MCF 10A (cell line): ENCODE measurements at places on chromosomes 12 and 14. TPM values are rescaled to one million over a fixed set of nuclear protein-coding genes. Genes with fewer than 3 reads are reported as not detected.

DNA sequence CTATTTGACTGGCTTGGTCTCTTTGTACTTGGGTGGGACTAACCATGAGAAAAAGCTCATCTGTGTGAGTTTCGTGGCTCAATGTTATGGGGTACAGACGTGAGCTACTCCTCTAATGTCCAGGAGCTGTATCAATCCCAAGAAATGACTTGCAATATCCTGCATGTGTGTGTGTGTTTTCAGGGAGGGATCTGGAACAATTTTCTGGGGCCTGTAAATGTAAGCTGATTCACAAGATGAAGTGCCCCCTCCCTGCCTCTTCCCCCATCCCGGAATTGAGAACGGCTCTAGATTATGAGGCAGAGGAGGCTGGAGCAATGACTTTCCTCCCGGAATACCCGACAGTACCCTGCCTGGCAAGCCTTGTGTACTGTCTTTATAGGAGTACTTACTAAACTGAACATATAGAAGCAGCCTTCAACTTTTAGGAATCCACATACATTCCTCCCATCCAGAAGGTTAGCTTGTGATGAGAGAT, 53.9 kb downstream of the TMX1 start:
- no peak overlapping the region for H3K4me3 ChIP-seq
- H3K27me3 ChIP-seq, result no peaks in the 10 kb centered on the region
- no peak for DNase-seq
- peaks cover 17% of the 10 kb centered on the region for H3K4me1 ChIP-seq
- H3K36me3 ChIP-seq, result no peaks in the 10 kb centered on the region
- no peak overlapping the region for H3K27ac ChIP-seq

The CACNA1C gene
- not detected in 2 replicates for total RNA-seq

DNA sequence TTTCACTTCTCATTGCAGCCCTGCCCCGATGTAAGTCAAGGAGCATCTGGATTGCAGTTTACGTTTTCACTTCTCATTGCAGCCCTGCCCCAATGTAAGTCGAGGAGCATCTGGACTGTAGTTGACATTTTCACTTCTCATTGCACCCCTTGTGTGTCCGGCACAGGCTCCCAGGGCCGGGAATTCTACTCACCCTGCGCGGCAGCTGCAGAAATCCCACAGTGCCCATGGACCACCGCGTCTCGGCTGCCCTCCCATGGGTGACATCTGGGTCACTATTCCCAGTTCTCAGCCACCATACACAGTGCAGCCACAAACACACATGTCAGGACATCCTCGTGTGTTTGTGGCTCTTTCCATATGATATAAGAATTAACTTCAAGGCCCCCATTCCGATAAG, 378.5 kb downstream of the ADGRD1 start:
- no peak overlapping the region for H3K27ac ChIP-seq
- H3K4me3 ChIP-seq, result no peak overlapping the region

GRCh38 chr12:132323171-132324010, 6.0 kb downstream of the GALNT9 start:
- H3K27me3 ChIP-seq, result peaks cover 23% of the 10 kb centered on the region
- DNase-seq, result no peak
- no peak overlapping the region for H3K4me3 ChIP-seq

GRCh38 chr12:64656429-64656828, 46.1 kb downstream of the RASSF3 start:
- H3K4me3 ChIP-seq, result no peak overlapping the region
- no peaks in the 10 kb centered on the region for H3K27me3 ChIP-seq
- no peak for DNase-seq
- no peak overlapping the region for H3K27ac ChIP-seq
- peaks cover 4% of the 10 kb centered on the region for H3K4me1 ChIP-seq

The KRT83 gene
- 12.2 and 14.5 TPM in 2 replicates for total RNA-seq

DNA sequence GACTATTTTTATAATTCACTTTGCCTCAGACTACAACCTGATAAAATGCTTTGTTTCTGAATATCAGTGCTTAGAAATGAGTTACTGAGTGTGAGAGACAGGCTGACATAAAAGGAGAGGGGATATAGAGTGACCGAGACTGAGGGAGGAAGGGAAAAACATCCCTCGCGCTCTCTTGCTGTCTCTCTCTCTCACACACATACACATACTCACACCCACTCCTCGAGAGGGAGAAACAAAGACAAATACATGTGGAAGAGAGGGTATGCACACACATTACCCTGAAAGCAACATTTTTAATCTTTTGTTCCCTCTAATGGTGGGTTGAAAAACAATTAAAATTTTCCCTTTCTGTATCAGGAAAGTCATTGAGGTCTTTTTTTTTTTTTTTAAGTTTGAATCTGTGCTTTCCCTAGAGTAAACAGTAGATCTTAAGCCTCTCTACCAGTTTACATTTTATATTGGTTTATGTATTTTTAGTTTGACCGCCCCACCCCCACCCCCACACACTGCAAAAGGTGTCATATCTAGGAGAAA, 45.3 kb downstream of the FRS2 start:
- no peaks in the 10 kb centered on the region for H3K27me3 ChIP-seq
- H3K4me1 ChIP-seq, result peaks cover 23% of the 10 kb centered on the region
- H3K27ac ChIP-seq, result no peak overlapping the region
- H3K36me3 ChIP-seq, result peaks cover 7% of the 10 kb centered on the region
- no peak overlapping the region for H3K4me3 ChIP-seq

- no peaks in the 10 kb centered on the region for H3K27me3 ChIP-seq
- H3K4me1 ChIP-seq, result peaks cover 23% of the 10 kb centered on the region
- peak; percentile 29 for DNase-seq
- no peak overlapping the region for H3K4me3 ChIP-seq
These were observed 29.0 kb downstream of the PDE6H start for GRCh38 chr12:15001733-15002382.

The GNB3 gene
- 0.47 TPM in 1 of 2 replicates, not detected in the other for total RNA-seq

The TAS2R7 gene
- not detected in 2 replicates for total RNA-seq

GRCh38 chr14:58395812-58396788, at the start of gene TOMM20L:
TSS of gene TOMM20L (plus strand) at chr14:58395930. CDS start at chr14:58395958, 28 bp downstream.
- DNase-seq, result peak; percentile 45
- no peaks in the 10 kb centered on the region for H3K27me3 ChIP-seq
- no peaks in the 10 kb centered on the region for H3K4me1 ChIP-seq

GRCh38 chr12:105445249-105445648, 114.8 kb downstream of the C12orf75 start:
- H3K27me3 ChIP-seq, result no peaks in the 10 kb centered on the region
- no peak for DNase-seq
- no peak overlapping the region for H3K4me3 ChIP-seq
- H3K4me1 ChIP-seq, result peaks cover 16% of the 10 kb centered on the region
- H3K36me3 ChIP-seq, result no peaks in the 10 kb centered on the region
- H3K27ac ChIP-seq, result peak overlapping the region; percentile 73

- peaks cover 25% of the 10 kb centered on the region for H3K36me3 ChIP-seq
- no peak overlapping the region for H3K27ac ChIP-seq
- no peak overlapping the region for H3K4me3 ChIP-seq
- H3K4me1 ChIP-seq, result no peaks in the 10 kb centered on the region
- H3K27me3 ChIP-seq, result peaks cover 13% of the 10 kb centered on the region
These were observed 26.2 kb downstream of the RFLNA start for GRCh38 chr12:124321040-124321481.

GRCh38 chr12:110282300-110282860, 1.3 kb downstream of the ATP2A2 start:
- H3K4me1 ChIP-seq, result peaks cover 22% of the 10 kb centered on the region
- H3K27me3 ChIP-seq, result no peaks in the 10 kb centered on the region
- DNase-seq, result no peak

The DTX1 gene
- total RNA-seq, result not detected in 2 replicates

The BCL2L2 gene
- total RNA-seq, result 41.2 and 42.5 TPM in 2 replicates

The RNASE7 gene
- total RNA-seq, result 10.9 and 11.8 TPM in 2 replicates

The NELL2 gene
- total RNA-seq, result not detected in 2 replicates

GRCh38 chr14:68401855-68402254, 391.0 kb downstream of the ZFP36L1 start:
- H3K4me3 ChIP-seq, result no peak overlapping the region
- peak overlapping the region; percentile 59 for H3K27ac ChIP-seq
- DNase-seq, result no peak
- peaks cover 47% of the 10 kb centered on the region for H3K4me1 ChIP-seq
- H3K36me3 ChIP-seq, result peaks cover 6% of the 10 kb centered on the region
- no peaks in the 10 kb centered on the region for H3K27me3 ChIP-seq

The DACT1 gene
- not detected in 2 replicates for total RNA-seq

DNA sequence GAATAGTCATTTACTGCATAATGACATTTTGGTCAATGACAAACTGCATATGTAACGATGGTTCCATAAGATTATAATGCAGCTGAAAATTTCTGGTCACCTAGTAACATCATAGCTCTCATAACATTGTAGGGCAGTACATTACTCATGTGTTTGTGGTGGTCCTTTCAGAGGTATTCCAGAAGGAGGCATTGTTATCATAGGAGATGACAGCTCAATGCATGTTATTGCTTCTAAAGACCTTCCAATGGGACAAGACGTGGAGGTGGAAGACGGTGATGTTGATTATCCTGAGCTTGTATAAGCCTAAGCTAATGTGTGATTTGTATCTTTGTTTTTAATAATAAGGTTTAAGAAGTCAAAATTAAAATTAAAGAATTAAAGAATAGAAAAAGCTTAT, 43.8 kb upstream of the TSPAN11 start:
- no peak overlapping the region for H3K27ac ChIP-seq
- no peak for DNase-seq
- H3K4me3 ChIP-seq, result no peak overlapping the region
- no peaks in the 10 kb centered on the region for H3K4me1 ChIP-seq

DNA sequence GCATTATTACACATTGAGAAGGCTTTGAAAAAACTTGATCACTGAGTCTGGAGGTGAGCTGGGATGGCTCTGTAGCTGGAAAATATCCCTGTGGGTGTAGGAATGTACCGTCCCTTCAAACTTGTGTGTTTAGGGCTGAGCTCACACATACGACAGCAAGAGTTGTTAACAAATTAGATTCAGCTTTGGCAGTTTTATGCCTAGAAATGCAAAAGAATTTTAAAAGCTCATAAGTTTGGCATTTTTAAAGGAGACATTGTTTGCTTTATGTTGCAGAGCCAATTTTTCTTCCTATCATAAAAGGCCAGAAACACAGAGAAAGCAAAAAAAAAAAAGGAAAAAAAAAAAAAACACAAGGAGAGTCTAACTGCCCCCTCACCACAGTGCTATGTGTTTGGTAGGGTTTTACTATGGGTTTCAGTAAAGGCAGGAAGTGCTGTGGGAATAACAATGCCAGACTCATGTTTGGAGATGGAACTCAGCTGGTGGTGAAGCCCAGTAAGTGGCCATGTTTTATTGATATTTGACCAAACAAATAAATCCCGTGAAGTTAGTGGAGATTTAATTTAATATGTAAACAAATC, 78.4 kb downstream of the DAD1 start:
- DNase-seq, result no peak
- H3K27ac ChIP-seq, result no peak overlapping the region
- H3K27me3 ChIP-seq, result no peaks in the 10 kb centered on the region
- H3K4me1 ChIP-seq, result no peaks in the 10 kb centered on the region
- no peaks in the 10 kb centered on the region for H3K36me3 ChIP-seq

DNA sequence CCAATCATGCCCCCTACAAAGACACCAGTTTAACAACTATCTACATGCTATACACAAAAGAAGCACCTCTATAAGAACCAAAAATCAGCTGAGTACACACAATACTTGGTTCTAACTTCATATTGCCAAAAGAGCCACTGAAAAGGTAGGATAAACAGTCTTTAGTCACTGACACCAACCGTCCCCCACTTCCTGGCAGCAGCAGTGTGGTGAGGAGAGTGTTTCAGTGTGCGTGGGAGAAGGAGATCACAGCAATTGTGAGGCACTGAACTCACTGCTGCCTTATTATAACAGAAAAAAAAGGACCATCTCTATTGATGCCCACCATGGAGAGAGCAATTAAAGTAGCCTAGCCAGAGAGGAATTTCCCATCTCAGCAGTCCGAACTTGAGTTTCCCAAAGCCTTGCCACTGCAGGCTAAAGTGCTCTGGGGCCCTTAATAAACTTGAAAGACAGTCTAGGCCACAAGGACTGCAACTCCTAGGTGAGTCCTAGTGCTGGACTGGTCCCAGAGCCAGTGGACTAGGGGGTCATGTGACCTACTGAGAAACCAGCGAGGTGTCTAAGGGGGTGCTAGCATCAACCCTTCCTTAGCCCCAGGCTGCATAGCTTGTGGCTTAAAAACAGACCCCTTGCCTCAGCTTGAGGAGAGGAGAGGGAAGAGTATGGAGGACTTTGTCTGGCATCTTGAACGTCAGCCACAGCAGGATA, 37.1 kb upstream of the LMNTD1 start:
- no peak overlapping the region for H3K4me3 ChIP-seq
- peaks cover 23% of the 10 kb centered on the region for H3K4me1 ChIP-seq
- no peak for DNase-seq
- H3K36me3 ChIP-seq, result no peaks in the 10 kb centered on the region
- no peak overlapping the region for H3K27ac ChIP-seq
- no peaks in the 10 kb centered on the region for H3K27me3 ChIP-seq

GRCh38 chr12:98895086-98895651, 250.1 kb downstream of the APAF1 start:
- H3K36me3 ChIP-seq, result no peaks in the 10 kb centered on the region
- H3K27ac ChIP-seq, result no peak overlapping the region
- H3K27me3 ChIP-seq, result no peaks in the 10 kb centered on the region

DNA sequence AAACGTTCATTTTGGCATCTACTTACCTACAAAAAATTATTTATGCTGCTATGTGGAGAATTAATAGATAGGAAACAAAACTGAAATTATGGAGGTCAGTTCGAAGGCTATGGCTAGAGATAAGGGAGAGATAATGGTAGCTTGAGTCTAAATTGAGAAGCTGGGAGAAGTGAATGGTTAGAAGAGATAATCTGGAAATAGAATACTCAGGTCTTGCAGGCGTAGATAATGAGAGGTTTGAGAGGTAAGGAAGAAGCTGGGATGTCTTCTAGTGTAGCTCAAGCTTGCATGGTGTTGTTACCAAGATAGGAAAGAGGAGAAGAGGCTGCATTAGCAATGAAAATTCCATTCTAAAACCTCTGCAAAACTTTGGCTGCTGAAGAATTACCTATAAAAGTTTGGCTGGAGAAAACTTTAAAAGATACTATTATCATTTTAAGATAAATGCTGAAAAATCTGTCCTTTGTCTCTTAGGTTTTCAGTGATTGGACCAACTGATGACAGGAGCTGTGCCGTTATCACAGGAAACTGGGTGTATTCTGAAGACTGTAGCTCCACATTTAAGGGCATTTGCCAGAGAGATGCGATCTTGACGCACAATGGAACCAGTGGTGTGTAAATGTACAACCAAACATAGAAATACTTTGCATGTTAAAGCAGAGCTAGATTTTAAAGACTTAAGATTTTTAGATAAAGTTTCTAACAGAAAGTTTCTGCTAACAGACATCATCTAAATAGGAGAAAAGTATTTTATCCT, 14.1 kb downstream of the KLRF2 start:
- no peak overlapping the region for H3K4me3 ChIP-seq
- no peaks in the 10 kb centered on the region for H3K27me3 ChIP-seq
- no peak overlapping the region for H3K27ac ChIP-seq

DNA sequence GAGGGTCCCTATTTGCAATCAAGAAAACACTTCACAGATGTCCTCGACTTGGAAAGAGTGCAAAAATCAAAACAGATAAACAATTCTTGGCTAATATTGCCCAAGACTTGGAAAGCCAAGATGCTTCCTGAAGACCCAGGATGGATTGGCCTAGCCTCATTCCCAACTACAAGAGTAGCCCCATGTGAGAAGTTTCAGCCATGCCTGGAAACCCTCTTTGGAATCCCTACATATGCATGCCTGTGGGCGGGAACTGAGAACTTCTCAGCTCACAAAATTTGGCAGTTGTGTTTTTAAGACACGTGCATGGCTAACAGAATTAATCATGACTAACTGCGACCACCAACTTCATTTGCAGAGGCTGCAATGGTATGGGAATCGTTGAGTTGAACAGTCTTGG, 283.2 kb upstream of the TBX3 start:
- H3K27me3 ChIP-seq, result no peaks in the 10 kb centered on the region
- H3K36me3 ChIP-seq, result peaks cover 6% of the 10 kb centered on the region

GRCh38 chr14:73784988-73785313, 66.7 kb upstream of the PTGR2 start:
- no peak for DNase-seq
- H3K36me3 ChIP-seq, result peaks cover 9% of the 10 kb centered on the region
- H3K4me1 ChIP-seq, result peaks cover 54% of the 10 kb centered on the region
- H3K27ac ChIP-seq, result peak overlapping the region; percentile 78

The KCNC2 gene
- not detected in 2 replicates for total RNA-seq
